ENCODE measurements at places on chromosomes 6 and 20.

DNA sequence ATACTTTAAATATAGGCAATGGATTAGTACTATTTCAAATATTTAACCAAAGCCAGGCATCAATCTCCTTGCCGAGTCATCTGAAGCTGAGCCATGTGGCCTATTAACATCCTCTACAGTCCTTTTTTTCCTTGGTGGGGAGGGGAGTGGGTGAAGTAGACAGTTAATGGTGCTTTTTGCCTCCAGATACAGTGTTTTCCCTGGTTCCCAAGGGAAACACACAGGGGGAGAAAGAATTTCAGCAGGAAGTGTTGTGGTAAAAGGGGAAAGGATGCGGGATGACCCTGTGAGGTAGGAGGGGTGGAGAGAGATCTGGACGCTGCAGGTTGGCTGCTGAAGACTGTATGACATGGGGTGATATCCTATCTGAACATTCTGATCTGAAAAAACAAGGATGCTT, 9.6 kb downstream of the CLDN20 start:
- DNase-seq = no peak

DNA sequence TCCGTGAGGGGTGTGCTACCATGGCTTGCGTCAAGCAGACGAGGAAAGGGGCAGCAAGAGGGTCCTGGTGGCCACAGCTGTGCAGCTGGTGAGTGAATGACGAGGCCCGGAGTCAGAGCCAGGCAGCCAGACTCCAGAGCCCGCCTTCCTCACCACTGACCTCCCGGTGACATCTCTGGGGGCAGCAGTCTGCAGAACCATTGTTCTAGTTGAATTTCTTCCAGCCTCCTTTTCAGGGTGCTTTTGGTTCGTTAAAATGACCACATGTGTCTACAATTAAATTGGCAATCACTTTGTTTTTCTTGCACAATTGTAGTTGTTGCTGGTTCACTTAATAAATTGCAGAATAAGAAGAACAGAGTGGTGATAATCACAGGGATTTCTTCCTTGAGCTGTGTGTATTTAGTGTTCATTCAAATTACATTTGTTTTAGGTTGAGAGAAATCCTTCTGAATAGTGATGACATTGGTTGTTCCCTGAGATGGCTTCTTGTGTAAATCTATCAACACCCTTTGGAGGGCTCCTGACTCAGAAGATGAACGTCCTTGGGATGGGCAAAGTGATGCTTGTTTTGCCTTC, 96.4 kb downstream of the TULP4 start:
- no peak for DNase-seq

GRCh38 chr6:112827793-112828192, 480.7 kb downstream of the RFPL4B start:
- DNase-seq = peak; percentile 31

DNA sequence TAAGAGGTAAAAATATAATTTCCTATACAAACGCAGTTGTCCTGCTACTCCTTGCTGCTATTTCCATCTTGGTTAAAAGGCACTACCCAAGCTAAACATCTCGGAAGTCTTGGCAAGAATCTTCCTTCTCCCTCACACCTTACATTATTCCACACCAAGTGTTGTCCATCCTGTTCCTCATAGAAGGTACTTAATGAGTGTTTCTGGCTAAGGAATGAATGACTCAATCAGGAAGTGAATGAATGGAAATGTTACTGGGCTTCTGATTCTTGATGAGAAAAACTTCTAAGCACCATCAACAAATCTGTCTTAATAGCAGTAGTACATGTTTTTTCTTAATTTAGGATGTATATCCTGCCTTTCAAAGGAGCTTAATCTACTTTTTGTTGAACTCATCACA, 40.6 kb upstream of the RSPO3 start:
- DNase-seq = no peak

- DNase-seq = no peak
Observed at GRCh38 chr6:88815491-88815890, 147.9 kb downstream of the RNGTT start.

DNA sequence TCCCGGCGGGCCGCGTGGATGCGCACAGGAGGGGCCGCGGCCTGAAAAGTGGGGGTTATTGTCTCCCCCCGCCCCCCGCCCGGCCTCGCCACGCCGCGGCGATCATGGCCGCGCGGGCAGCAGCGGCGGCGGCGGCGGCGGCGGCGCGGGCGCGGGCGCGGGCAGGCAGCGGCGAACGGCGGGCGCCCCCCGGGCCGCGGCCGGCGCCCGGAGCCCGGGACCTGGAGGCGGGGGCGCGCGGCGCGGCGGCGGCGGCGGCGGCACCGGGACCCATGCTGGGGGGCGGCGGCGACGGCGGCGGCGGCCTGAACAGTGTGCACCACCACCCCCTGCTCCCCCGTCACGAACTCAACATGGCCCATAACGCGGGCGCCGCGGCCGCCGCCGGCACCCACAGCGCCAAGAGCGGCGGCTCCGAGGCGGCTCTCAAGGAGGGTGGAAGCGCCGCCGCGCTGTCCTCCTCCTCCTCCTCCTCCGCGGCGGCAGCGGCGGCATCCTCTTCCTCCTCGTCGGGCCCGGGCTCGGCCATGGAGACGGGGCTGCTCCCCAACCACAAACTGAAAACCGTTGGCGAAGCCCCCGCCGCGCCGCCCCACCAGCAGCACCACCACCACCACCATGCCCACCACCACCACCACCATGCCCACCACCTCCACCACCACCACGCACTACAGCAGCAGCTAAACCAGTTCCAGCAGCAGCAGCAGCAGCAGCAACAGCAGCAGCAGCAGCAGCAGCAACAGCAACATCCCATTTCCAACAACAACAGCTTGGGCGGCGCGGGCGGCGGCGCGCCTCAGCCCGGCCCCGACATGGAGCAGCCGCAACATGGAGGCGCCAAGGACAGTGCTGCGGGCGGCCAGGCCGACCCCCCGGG, 637 bp downstream of the ARID1B start:
- DNase-seq = no peak

GRCh38 chr20:916825-917224, 691 bp upstream of the ANGPT4 start:
- DNase-seq = no peak

DNA sequence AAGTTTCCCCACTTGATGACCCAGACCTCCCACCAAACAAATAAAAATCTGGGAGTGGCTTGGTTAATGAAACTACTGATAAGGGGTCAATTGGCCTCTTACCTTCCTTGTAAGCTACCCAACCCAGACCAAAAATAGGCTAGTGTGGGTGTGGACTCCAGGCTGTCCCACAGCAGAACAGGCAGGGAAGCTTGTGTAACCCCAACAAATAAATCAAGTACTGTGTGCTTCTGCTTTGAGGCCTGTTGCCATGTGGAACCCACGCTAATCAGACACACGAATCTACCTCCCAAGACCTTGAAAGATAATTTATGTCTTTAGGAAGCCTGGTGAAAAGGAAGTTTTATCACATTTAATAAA, 33.7 kb upstream of the PAQR8 start:
- DNase-seq = no peak

- no peak for DNase-seq
Observed at GRCh38 chr6:21457647-21458046, 135.9 kb upstream of the SOX4 start.

DNA sequence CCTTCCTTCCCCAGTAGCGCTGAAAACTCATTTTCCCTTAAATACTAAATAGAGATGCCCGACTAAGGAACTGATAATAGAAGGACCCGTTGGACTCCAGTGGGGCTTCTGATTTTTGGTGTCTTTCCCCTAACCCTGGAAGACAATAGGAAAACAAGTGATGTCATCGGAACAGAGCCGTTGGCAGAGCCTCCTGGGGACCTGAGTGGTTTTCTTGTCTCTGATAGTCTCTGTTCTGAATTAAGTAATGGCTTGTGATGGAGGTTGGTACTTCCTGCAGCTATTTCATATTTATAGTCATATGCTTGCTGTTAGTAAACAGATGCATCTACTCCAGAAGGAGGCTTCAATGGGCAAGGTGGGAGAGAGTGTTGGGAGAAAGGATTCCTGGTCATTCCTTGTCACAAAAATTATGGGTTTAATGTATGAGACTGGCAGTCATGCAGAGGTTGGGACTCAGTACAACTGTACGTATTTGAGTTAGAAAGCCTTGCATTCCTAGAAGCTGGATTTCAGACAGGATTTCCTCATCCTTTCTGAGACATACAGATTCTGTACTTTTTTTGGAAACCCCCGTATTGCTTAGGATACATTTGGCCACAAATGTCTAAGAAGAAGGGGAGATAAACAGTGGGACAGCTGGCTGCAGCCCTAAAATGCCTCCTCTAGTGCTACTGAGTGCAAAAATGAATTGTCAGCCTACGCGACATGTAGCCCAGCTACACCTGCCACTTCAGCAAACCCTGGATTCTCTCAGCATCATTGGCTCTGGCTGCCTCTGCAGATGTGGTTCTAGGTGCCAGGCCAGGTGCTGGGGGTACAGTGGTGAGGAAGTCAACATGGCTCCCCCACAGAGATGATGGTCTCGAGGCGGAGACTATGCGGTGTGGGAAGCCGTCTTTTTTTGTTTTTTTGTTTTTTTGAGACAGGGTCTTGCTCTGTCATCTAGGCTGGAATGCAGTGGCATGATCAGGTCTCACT, 38.1 kb downstream of the CDS2 start:
- DNase-seq = no peak

- DNase-seq = no peak
Observed at GRCh38 chr6:11353921-11354389, 121.5 kb upstream of the NEDD9 start.

DNA sequence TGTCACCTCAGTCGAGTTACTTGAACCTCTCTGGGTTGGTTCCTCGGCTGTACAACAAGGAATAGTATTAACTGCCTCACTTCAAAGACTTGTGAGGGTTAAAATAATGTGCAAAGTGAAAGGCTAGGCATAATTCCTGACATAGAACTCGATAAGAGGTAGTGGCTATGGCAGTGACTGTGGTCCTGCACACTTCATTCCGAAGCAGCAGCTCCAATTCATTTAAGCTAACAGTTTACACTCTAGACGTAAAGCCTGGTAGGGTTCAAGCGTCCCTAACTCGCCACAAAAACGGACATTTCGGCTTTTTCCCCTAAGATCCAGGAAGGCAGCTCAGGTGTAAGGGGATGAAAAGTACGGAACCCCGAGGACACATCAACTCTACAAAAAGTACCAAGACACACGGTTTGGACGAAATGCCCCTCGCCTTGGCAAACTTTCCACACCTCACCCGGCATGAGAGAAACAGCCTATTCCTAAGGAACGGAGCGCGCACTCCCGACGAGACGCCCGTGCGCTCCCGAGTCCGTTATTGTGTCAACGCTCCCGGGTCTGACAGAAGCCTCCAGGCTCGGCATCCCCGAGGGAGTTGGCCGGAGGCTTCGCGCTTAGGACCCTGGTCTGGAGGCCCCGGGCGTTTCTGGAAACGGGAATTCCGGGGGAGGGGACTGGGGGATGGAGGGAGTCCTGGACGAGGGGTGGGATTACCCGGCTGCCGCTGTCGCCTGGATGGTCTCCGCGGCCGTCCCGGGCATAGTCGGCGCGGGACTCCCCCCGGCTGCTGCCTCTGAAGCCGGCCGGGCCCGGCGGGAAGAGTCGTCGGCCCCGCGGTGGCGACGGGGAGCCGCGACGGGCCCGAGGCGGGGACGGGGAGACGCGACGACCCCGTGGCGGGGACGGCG, 937 bp downstream of the ZNF318 start:
- no peak for DNase-seq

DNA sequence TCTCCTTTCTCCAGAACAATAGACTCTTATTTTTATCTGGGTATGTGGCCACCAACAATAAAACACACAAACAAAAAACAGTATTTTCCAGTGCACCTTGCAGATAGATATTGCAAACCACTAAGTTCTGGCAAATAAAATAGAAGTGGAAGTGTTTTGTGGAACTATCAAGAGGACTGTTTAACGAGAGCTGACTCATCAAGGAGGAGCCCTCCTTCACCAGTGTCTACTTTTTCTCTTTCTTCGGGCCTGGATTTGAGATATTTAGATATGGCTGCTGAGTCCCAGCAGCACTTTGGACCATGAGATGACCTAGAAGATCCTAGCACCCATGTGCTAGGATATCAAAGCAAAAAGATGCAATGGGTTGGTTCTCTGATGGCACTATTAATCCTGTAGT, 154.7 kb downstream of the AIG1 start:
- DNase-seq = no peak

- DNase-seq = no peak
Observed at GRCh38 chr20:58130156-58130555, 98.3 kb downstream of the ANKRD60 start.

GRCh38 chr6:169028343-169028742, 225.3 kb downstream of the THBS2 start:
- DNase-seq = no peak

- no peak for DNase-seq
Observed at GRCh38 chr6:16991981-16992629, 109.7 kb upstream of the STMND1 start.
